Stomach (tissue), 19 donors: ENCODE measurements at places on chromosomes 13 and 19.

GRCh38 chr19:17654993-17655392 lies 33.2 kb downstream of the UNC13A start:
- no peak for DNase-seq

GRCh38 chr13:104847922-104848321 lies 1687.5 kb downstream of the EFNB2 start:
- DNase-seq = no peak

GRCh38 chr13:94020833-94021232 lies 458.6 kb downstream of the DCT start:
- no peak for DNase-seq

GRCh38 chr19:40613690-40614621 lies 12.8 kb downstream of the LTBP4 start:
- DNase-seq = peak; percentile 83

- DNase-seq = no peak
These were observed 17.8 kb downstream of the NFILZ start for GRCh38 chr19:8648240-8648639.

DNA sequence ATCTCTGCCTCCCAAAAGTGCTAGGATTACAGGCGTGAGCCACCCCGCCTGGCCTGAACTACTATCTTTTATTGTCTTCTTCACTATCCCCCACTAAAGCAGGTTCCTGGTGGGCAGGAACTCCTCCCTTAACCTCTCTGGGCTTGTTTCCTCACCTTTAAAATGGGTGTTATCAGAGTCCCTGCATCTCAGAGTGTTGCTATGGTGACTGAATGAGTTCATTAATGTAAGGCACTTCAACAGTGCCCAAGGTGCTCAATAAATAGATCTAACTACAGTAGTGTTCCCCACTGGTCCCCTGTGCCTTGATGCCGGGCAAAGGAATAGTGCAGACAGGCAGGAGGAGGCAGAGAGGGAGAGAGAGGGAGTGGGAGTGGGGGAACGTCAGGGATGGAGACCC lies 20.5 kb downstream of the CCDC97 start:
- peak; percentile 8 for DNase-seq

GRCh38 chr13:70080012-70080411 lies 27.6 kb upstream of the ATXN8OS start:
- DNase-seq = no peak

DNA sequence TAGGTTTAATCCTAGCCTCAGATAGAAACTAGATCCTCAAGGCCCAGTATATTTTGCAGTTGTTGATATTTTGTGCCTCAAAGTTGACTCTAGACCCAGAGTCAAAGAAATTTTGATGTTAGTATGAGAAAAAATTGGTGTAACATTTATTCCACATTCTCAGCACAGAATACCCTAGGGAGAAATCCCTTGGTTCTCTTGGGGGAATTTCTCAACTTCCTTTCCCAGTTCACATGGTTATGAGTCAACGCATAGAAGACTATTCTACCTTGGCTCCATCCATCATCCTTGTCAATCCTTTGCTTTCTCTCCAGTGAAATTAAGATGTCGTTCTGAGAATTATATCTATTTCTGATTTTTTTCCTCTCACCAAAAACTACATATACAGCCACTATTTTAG lies 145.3 kb downstream of the POSTN start:
- DNase-seq = no peak
